ENCODE measurements at places on chromosomes 4 and X.

- DNase-seq: no peak
Measured at GRCh38 chr4:125522588-125522987, 207.8 kb downstream of the FAT4 start.

DNA sequence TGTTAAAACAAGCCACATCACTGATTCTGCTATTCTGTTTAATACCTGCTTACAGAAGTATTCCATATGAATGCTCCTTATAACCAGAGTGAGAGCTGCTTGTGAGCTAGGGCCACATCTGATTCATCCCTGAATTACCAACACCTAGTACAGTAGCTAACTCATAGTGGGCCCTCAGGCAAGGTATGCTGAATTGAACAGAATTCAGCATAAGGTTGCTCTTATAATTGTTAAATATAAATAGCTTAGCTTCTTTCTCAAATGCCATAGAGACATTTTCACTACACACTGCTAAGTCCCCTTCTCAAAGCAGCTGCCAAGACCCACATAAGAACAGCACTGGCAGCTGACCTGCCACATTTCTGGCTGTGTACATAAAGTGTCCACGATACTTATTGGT, 27.0 kb upstream of the MCF2 start:
- no peak for DNase-seq

- DNase-seq: no peak
Measured at GRCh38 chr4:82382751-82383150, 9.0 kb upstream of the HNRNPD start.

- no peak for DNase-seq
Measured at GRCh38 chr4:28754376-28754775, 1893.7 kb downstream of the STIM2 start.

DNA sequence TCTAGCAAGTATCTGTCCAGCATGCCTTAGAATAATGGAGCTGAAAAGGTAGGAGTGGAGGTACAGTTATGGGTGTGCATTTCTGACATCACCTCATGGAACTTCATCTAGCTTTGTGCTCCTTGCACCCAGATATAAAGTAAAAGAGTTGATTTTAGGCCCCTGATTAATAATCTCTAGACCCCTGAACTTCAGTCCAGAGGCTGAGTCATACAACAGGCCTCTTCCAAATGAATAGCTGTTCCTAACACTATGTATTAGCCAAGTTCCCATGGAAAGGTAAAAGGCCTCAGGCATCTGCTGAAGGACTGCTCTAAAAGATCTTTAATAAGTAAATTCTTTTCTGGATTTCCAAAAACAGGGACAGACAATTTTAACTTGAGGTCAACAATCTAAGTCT, 16.2 kb downstream of the TBC1D9 start:
- no peak for DNase-seq

DNA sequence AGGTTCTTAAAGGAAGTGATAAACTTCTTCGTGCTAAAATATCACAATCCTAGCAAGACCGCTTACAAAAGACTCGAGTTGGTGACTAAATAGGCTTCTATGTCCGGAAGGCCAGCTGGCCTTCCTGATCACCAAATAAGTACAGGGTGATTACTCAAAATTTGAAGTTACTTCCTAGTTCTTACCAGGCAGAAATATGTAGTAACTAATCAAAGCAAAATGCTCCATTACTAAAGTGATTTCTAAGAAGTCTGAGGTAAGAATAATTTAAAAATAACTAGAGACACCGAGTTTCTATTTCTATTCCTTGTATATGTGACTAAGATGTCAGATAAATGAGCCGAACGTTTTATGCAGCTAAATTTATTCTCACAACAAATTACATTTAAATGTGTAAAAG, 62.2 kb downstream of the NSUN7 start:
- no peak for DNase-seq

DNA sequence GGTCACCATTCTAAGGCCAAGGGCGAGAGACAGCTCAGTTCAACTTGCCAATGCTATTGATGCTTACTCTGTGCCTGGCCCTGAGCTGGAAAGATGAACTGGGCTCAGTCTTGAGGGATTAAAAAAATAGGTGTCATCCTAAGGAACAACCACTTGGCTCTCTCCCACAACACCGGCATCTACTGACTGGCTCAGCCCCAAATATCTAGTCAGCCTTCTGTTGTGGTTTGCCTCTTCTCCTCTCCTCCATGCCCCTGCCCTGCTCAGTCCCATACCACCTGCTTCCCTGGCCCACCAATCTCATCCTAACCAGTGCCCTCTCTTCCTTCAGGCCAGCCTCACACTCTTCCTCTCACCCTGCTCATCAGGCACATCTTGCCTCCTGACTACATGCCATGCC, 29.6 kb downstream of the KDM5C start:
- no peak for DNase-seq

DNA sequence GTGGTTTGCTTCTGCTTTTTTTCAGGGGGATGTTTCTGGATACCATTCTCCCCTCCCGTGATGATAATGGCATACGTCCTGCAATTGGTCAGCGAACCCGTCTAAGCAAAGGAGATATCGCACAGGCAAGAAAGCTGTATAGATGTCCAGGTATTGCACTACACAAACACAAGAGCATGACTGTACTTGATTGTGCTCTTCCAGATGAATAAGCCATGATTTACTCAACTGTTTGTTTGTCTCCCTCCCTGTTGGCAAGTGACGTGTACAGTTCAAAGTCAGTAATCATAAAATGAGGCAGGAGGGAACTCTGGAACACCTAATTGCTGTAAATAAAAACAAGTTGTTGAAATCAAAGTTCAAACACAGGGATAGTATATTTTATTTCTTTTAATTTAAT, 141.4 kb downstream of the TLL1 start:
- DNase-seq: no peak

GRCh38 chrX:69165087-69165651, at the start of gene PJA1:
TSS of gene PJA1 (minus strand) at chrX:69165453. CDS start at chrX:69163073, 2,380 bp downstream.
- no peak for DNase-seq

DNA sequence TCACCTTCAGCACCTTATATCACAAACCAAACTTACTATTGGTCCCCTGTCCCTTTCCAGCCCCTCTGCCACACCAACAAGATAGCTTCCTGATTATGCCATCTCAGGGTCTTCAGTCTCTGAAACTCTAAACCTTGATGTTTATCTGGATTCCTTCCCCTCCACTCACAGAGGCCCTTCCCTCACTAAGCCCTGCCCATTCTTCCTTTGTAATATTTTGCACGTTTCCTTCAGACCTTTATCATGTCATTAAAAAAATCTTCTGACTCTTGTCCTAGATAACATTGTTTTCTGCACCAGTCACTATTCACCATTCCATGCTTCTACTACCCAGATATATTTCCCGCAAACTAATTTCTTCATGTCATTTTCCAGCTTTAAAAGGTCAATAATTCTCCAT, 17.7 kb upstream of the CEP135 start:
- no peak for DNase-seq

- peak; percentile 86 for DNase-seq
Measured at GRCh38 chr4:56410247-56411062, 23.2 kb upstream of the AASDH start.

DNA sequence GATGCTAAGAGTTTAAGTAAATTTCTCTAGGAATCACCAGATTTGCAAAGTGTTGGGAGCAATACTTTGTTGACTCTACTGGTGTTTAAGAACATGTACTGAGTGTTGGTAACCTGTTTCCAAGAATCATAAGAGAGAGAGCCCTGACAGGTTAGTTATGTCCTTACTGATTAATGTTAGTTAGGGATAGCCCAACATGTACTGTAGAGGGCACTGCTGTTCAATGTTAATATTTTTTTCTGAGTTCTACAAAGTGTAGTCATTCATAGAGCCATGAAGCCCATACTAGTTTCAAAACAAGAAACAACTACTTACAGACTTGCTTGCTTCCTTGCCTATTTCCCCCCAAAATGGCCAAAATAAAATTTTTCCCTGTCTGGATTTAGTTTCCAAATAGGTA, 11.9 kb downstream of the TMPRSS11D start:
- DNase-seq: no peak

DNA sequence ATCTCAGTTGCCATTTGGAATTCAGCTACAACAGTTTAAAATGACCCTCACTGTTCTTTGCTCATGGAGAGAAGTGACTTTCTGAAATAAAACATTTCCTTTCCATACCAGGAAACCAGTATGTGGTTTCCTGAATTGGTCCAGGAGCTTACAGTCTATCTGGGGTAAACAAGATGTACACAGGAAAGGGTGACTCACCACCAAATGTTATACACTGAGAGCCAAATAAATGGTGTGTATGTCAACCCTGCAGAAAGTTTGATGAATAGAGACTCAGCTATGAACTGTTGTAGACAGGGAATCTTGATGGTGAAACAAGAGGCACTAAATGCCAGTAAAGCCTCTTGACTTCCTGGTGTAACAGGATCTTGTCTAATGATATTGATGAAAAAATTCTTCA, 100.4 kb downstream of the HS6ST2 start:
- no peak for DNase-seq

- no peak for DNase-seq
Measured at GRCh38 chr4:182307746-182308145, 64.5 kb downstream of the TENM3 start.

DNA sequence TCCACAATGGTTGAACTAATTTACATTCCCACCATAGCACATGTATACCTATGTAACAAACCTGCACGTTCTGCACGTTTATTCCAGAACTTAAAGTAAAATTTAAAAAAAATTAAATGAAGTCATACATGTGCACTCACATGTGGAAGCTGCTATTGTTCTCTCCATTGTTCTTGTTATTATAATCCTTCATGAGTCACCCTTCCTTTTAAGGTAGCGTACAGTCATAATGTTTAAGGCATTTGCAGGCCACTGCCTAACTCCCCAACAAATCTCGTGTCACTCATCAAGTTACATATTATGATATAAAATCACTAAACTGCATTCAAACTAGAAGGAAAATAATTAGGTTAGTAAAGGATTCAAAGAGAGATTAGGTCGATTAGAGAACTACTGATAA, 63.6 kb downstream of the SLC7A11 start:
- no peak for DNase-seq

- no peak for DNase-seq
Measured at GRCh38 chr4:65007841-65008439, 598.7 kb upstream of the TECRL start.

DNA sequence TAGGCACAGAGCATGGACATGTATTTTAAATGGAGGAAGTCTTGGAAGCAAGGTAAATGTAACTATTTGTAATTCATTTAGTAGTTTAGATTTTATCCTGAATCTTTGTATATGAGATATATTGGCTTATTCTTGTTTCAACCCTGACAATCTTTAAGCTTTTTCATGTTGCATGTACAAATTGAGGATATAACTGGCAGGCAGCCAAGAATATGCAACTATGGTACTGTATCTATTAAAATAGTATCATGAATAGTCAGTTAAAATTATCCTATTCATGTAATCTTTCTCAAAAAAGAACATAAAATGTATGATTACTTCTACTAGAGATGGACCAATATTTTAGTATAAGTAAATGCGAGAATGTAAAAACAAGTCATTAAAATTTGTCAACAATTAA, 1141.5 kb downstream of the PCDH18 start:
- DNase-seq: no peak

DNA sequence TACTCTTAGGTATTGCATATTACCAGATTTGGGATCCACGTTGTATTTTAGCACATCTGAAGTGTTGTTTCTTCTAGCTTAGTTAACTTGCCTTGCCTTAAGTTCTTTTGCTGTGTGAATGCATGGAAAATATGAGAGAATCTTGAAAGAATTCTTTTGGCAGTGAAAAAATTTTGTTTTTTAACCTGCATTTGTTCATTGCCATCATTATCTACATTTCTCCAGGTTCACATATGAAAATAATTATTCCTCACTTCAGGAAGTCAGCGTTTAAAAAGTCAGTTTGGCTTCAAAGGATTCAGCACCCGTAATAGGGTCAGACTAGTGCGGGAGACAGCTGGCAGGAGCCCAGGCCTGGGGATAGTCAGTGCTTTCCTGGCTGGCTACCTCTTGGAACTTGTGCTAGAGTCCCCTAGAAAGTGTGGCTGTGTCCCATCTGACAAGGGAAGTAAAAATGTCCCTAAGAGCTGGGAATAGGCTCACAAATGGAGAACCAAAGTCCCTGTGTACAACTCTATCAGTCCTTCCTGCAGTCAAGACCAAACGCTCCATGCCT, 251.9 kb upstream of the KLF3 start:
- DNase-seq: no peak

DNA sequence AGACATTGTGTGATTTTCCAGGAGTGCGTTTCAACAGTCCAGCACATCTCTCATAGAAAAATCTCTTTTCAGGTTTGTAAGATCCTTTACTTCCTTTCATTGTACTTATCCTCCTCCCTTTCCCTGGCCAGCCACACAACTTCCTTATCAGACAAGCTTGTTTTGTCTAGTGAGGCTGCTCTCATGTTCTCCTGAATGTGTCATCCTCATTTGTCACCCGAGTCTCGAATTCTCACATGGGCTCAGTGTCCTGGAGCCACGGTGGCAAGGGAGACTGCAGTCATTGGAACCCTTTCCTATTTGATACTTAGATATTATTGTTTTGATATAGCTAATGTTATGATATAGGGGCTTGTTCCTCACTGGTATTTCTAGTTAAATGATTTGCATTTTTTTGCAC, 16.9 kb downstream of the SYNPO2 start:
- no peak for DNase-seq

DNA sequence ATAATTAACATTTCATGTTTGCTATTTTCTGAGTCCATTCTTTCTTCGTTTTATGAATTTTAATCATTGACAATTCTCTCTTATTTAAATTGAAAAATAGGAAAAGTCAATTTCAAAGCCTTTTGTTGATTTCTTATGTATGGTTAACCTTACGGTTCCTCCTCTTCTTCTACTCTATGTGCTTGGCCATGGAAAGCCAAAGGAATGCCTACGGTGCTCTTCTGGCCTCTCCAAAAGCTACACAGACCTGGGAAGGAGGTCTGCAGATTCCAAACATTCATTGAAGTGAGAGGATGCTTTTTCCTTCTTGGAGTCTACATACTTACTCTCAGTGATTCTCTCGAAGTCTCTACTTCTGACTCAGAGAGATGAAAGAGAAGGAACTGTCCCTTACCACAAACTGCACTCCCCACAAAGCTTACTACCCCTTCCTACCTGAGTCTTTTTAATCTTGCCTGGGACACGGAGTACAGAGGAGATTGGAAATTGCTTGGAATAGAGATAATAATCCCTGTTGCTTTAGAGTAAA, 863.1 kb upstream of the FTHL17 start:
- DNase-seq: no peak

DNA sequence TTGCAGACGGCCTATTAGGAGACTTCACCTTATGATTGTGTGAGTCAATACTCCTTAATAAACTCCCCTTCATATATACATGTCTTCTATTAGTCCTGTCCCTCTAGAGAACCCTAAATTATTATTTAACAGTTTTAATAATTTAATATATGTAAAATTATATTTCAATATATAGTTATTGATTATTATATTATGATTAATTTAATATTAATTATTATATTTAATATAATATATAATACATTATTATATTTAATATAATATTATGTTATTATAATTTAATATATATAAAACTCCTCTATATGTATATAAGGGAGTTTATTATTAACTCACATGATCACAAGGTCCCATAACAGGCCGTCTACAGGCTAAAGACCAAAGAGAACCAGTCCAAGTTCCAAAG, 533.2 kb downstream of the ARAP2 start:
- no peak for DNase-seq
